ENCODE measurements at places on chromosomes 16 and 17. TPM values are rescaled to one million over a fixed set of nuclear protein-coding genes. Genes with fewer than 3 reads are reported as not detected.
A peak's percentile ranks its signal among the peaks of the same experiment; 100 is the strongest.

DNA sequence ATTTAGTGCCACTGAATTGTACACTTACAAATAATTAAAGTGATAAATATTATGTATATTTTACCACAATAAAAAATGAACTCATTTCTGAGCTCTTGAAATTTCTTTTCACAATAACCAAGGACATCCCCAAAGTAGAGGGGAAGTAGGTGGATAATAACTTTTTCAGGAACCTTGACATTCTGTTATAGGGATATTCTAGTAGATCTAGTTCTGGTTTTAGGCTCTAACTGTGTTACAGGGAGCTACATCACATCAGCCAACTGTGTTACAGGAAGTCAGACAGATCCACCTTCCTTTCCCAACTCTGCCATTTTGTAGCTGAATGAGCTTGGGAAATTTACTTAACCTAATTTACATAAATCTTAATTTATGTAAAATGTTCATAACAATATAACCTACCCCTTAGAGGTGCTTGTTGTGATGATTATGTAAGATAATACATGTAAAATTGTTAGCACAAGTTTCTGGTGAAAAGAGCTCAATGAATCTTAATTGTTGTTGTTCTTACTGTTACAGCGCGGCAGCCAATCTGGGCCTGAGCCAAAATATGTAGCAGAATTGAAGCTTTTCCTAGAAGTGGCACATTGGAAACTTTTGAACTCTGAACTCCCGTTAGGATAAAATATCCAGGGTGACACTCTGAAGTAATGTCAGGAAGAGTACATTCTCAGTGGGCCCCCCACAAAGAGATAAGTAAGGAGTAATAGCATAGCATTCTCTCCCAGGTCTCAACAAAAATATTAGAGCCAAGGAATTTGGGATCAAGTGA lies 169.8 kb downstream of the AATF start:
- DNase-seq: no peak

- peak; percentile 73 for DNase-seq
These were observed 2.3 kb downstream of the ADORA2B start for GRCh38 chr17:15947271-15947670.

GRCh38 chr16:51556694-51557340 lies 405.7 kb upstream of the SALL1 start:
- DNase-seq: peak; percentile 91

GRCh38 chr17:60573236-60574051 lies 26.5 kb upstream of the PPM1D start:
- peak; percentile 93 for DNase-seq

DNA sequence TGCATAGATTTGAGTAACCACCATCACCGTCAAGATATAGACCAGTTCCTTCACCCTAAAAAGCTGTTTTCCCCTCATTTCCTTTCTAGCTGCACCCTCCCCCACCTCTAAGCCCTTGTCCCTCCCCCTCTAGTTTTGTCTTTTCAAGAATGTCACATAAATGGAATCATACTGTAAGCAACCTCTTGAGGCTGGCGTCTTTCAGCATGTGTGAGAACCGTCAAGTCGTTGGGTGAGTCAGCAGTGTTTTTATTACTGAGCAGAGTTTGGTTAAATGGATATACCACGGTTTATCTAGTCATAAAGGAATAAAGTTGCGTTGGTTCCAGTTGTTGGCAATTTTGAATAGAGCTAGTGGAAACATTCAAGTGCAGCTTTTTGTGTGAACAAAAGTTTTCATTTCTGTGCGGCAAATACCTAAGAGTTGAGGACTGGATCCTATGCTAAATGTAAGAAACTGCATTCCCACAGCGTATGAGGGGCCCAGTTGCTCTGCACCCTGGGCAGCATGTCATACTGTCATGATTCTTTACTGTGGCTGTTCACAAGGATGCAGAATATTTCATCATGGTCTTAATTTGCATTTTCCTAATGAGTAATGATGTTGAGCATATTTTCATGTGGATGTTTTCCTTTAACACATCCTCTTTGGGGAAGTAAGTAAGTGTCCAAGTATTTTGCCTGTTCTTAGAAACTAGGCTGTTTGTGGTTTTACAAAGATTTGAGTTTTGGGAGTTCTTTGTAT lies 264.3 kb downstream of the CPPED1 start:
- peak; percentile 17 for DNase-seq

DNA sequence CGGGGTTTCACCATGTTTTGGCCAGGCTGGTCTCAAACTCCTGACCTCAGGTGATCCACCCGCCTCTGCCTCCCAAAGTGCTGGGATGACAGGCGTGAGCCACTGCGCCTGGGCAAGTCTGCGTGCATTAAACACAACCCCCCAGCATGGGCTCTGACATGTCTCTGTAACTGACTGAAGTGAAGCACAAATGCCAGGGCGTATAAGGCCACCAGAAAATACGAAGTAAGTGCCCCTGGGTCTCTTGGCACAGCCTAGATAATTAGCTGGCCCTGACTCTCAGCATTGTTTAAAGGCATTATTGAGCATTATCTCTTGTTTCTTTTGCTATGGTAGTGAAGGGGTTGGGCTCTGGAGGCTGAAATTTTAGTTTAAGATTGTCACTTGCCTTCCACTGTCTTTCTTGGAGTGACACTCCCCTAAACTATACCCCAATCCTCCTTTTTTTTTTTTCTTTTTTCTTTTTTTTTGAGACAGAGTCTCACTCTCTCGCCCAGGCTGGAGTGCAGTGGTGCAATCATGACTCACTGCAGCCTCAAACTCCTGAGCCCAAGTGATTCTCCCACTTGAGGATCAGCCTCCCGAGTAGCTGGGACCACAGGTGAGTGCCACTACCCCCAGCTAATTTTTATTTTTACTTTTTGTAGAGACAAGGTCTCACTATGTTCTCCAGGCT lies 8.2 kb upstream of the SEC14L1 start:
- no peak for DNase-seq

GRCh38 chr17:78717431-78717980 lies 64.6 kb downstream of the CYTH1 start:
- peak; percentile 67 for DNase-seq

- no peak for DNase-seq
These were observed 20.5 kb downstream of the SLC7A5 start for GRCh38 chr16:87848676-87849345.

DNA sequence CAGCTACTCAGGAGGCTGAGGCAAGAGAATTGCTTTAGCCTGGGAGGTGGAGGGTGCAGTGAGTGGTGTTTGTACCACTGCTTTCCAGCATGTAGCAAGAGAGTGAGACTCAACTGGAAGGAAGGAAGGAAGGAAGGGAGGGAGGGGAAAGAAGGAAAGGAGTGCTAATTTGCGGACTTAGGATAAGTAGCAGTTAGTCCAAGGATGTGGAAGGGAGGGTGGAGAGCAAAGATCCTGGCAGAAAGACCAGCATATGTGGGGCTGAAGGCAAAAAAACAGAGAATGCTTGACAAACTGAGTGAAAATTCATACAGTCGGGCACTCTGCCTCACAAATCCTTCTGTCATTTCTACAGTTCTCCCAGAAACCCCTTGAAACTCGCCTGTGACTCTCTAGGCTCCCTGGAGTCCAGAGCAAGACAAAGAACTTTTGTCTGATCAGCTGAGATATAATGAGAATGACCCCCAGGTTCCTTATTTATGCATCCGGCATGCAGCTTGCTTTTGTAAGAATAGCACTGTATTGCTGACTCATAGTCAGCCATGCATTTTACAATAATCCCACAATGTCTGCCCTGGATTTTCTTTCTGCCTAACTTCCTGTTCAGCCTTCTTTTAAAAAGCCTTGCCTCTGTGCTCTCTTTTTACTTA lies 31.5 kb downstream of the CDK5RAP3 start:
- DNase-seq: peak; percentile 70

The ADAP2 gene
- 0.90 TPM for total RNA-seq

The OR1F1 gene
- total RNA-seq: not detected

The FOXC2 gene
- not detected for total RNA-seq

The CHST5 gene
- total RNA-seq: not detected

The PRDM7 gene
- total RNA-seq: not detected

The GNGT2 gene
- 0.45 TPM for total RNA-seq

The TRPV3 gene
- 1.9 TPM for total RNA-seq

The CPHXL2 gene
- not detected for total RNA-seq

The SCGB1C2 gene
- not detected for total RNA-seq

The TSPAN10 gene
- 4.5 TPM for total RNA-seq

The GDPD3 gene
- 1.5 TPM for total RNA-seq
